ENCODE measurements at places on chromosomes 2 and 18.

DNA sequence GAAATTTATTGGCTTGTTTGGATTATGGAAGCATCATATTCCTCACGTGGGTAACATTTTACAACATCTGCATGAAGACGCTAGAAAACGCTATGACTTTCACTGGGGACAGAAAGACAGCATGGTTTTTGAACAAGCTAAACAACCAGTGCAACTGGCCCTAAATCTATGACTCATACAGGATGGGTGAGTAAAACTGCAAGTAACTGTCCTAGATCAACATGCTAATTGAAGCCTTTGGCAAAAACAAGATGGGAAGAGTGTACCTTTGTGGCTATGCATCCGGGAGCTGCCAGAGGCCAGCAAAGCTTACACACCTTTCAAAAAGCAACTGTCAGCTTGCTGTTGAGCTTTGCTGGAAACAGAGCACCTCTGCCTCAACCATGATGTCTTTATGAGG is 1096.0 kb upstream of the DDX18 start:
- no peaks in the 10 kb centered on the region for H3K27me3 ChIP-seq
- no peaks in the 10 kb centered on the region for H3K4me1 ChIP-seq
- no peak overlapping the region for H3K27ac ChIP-seq
- DNase-seq = no peak

GRCh38 chr2:104861351-104862057 is 7.6 kb downstream of the POU3F3 start:
- H3K36me3 ChIP-seq = no peaks in the 10 kb centered on the region
- peak overlapping the region; percentile 5 for H3K4me3 ChIP-seq
- peaks cover 83% of the 10 kb centered on the region for H3K27me3 ChIP-seq
- no peak for DNase-seq
- H3K27ac ChIP-seq = peak overlapping the region; percentile 14
- H3K4me1 ChIP-seq = peaks cover 10% of the 10 kb centered on the region

GRCh38 chr18:12750076-12750714 is 47.4 kb downstream of the PSMG2 start:
- H3K36me3 ChIP-seq = no peaks in the 10 kb centered on the region
- H3K27me3 ChIP-seq = no peaks in the 10 kb centered on the region
- peaks cover 10% of the 10 kb centered on the region for H3K4me1 ChIP-seq
- peak; percentile 39 for DNase-seq
- peak overlapping the region; percentile 46 for H3K4me3 ChIP-seq

DNA sequence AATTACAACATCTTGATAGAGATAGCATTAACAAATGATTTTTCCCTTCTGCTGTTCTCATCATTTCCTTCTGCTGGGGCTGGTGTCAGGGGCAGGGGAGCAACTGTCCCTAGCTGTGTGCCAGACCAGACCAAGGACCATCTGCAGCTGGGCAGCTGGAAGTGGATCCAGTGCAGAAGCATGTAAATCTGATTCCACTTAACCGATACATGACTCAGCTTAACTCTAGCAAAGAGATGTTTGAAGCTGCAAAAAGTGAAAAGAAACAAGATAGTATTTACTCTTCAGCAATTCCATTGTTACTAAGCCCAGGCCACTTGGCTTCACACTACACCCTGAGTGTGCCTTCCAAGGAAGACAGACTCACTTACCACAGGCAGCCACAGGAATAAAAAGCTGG is 151.1 kb downstream of the GALNT1 start:
- H3K36me3 ChIP-seq = no peaks in the 10 kb centered on the region
- no peak overlapping the region for H3K27ac ChIP-seq
- no peaks in the 10 kb centered on the region for H3K4me1 ChIP-seq
- DNase-seq = no peak
- H3K27me3 ChIP-seq = no peaks in the 10 kb centered on the region

DNA sequence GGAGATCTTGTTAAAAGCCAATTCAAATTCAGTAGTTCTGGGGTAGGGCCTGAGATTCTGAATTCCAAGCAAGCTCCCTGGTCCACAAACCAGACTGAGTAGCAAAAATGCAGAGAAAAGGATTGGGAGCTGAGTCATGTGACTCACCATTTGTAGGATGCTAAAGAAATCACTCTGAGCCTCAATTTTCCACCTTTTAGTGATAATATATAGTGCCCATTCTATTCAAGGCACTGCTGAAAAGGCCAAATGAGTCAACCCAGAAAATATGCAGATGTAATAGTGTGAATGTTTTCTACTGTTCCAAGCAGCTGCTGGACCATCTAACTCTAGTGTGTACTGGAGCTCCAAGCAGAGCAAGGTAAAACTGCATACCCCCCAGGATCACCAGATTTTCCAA is 47.2 kb downstream of the SLC14A2 start:
- no peak for DNase-seq
- H3K27ac ChIP-seq = no peak overlapping the region
- H3K4me3 ChIP-seq = no peak overlapping the region
- no peaks in the 10 kb centered on the region for H3K36me3 ChIP-seq

GRCh38 chr18:75779450-75779849 is 351.9 kb upstream of the SMIM21 start:
- no peak for DNase-seq
- H3K36me3 ChIP-seq = no peaks in the 10 kb centered on the region
- H3K4me1 ChIP-seq = no peaks in the 10 kb centered on the region
- peaks cover 9% of the 10 kb centered on the region for H3K27me3 ChIP-seq
- H3K4me3 ChIP-seq = no peak overlapping the region
- no peak overlapping the region for H3K27ac ChIP-seq

DNA sequence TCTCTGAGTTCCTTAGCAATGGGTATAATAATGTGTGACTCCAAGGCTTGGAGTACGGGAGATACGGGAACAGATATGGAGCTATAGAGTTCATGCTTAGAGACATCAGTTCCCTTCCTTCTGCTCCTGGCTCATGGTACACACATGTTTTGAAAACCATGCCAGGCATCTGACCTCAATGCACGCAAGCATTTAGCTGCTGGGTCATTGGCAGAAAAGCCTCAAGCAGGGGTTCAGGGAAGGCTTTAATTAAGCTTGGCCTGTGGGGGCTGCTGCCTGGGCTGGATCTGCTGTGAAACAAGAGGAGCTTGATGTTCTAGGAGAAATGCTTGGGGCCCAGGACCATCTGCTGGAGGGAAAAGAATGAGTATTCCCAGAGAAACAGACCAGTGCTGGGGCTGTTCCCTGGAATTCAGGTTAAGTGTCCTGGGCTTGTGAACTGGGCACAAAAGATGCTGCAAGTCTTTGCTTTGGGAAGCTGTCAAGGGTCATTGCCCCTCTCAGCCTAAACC is 3.2 kb downstream of the ALLC start:
- no peaks in the 10 kb centered on the region for H3K36me3 ChIP-seq
- DNase-seq = no peak
- H3K4me3 ChIP-seq = no peak overlapping the region
- H3K27me3 ChIP-seq = peaks cover 2% of the 10 kb centered on the region
- H3K27ac ChIP-seq = no peak overlapping the region

- DNase-seq = no peak
- H3K36me3 ChIP-seq = peaks cover 5% of the 10 kb centered on the region
- H3K27me3 ChIP-seq = no peaks in the 10 kb centered on the region
- no peak overlapping the region for H3K4me3 ChIP-seq
These were observed 189.0 kb downstream of the PRKCE start for GRCh38 chr2:45840481-45840880.

GRCh38 chr2:237898057-237898414 is 38.6 kb downstream of the RAMP1 start:
- H3K4me1 ChIP-seq = peaks cover 39% of the 10 kb centered on the region
- peak overlapping the region; percentile 94 for H3K27ac ChIP-seq
- H3K4me3 ChIP-seq = peak overlapping the region; percentile 60
- H3K36me3 ChIP-seq = peaks cover 2% of the 10 kb centered on the region
- H3K27me3 ChIP-seq = no peaks in the 10 kb centered on the region
- DNase-seq = no peak

- no peaks in the 10 kb centered on the region for H3K27me3 ChIP-seq
- no peak overlapping the region for H3K27ac ChIP-seq
- H3K36me3 ChIP-seq = no peaks in the 10 kb centered on the region
- H3K4me3 ChIP-seq = no peak overlapping the region
- no peak for DNase-seq
These were observed 29.0 kb downstream of the FMNL2 start for GRCh38 chr2:152363936-152364335.

DNA sequence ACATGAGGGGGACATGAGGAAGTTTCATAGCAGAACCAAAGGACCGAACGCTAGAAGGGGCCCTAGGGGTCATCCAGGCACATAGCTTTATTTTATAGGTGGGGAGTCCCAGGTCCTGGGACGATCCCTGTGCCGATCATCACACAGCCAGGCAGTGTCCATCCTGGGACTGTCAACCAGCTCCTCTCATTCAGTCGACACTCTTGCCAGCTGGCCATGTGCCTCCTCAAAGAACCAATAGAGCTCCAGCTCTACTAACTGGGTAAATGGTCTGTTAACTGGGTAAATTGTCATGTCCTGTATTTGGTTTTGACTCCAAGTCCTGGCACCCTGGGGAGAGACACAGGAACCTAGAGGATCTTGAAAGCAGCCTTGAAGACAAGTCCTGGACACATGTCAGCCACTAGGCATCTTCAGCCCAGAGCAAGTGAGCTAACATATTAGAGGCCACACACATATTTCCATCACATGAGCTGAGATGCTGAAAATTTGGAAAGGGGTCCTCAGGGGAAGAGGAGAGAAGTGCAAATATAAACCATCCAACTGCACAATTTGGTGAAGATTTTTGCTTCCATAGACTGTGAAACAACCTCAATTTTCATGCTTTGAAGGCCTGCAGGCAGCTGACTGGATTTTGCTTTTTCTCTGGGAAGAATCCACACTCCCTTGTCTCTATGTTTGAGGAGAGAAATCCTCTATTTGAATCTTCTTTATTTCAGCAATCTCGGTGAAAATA is 361.1 kb upstream of the SLC14A2 start:
- H3K27me3 ChIP-seq = peaks cover 3% of the 10 kb centered on the region
- no peaks in the 10 kb centered on the region for H3K36me3 ChIP-seq
- no peak overlapping the region for H3K4me3 ChIP-seq
- no peak overlapping the region for H3K27ac ChIP-seq
- no peak for DNase-seq

GRCh38 chr2:72149556-72150156 is 2.0 kb upstream of the CYP26B1 start:
- H3K4me3 ChIP-seq = peak overlapping the region; percentile 66
- H3K27me3 ChIP-seq = peaks cover 62% of the 10 kb centered on the region
- peak; percentile 33 for DNase-seq
- peaks cover 6% of the 10 kb centered on the region for H3K36me3 ChIP-seq
- H3K4me1 ChIP-seq = peaks cover 28% of the 10 kb centered on the region
- H3K27ac ChIP-seq = no peak overlapping the region

- peak overlapping the region; percentile 98 for H3K27ac ChIP-seq
- peak overlapping the region; percentile 89 for H3K4me3 ChIP-seq
- H3K36me3 ChIP-seq = peaks cover 14% of the 10 kb centered on the region
- peaks cover 32% of the 10 kb centered on the region for H3K4me1 ChIP-seq
These were observed 633 bp downstream of the KIAA1328 start for GRCh38 chr18:36829362-36830157.

DNA sequence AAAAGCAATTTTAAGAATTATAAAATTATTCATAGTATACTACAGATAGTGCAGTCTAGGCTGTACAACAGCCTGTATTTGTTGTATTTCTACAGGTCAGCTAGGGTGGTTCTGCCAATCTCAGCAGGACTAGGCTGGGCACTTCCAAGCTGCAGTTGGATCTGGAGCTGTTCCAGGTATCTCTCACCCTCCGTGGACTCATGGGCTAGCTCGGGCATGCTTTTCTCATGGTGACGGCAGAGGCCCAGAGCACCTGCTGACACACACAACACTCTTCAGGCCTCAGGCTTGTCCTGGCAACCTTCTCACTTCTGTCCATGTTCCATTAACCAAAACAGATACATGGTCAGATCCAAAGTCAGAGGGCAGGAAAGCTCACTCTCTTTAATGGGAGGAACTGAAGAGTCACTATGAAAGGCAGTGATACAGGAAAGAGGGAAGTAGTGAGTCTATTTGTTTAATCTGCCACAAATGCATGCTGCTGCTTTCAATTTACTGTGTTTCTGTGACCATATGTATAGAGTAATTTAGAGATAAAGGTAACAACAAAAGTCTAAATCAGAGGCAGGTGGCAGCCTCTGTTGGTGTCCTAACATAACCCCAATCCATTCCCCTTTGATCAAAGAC is 462.4 kb upstream of the ACVR2A start:
- no peaks in the 10 kb centered on the region for H3K36me3 ChIP-seq
- H3K4me1 ChIP-seq = no peaks in the 10 kb centered on the region
- H3K27ac ChIP-seq = no peak overlapping the region
- DNase-seq = no peak
- no peak overlapping the region for H3K4me3 ChIP-seq
- H3K27me3 ChIP-seq = peaks cover 5% of the 10 kb centered on the region

- H3K27ac ChIP-seq = no peak overlapping the region
- no peaks in the 10 kb centered on the region for H3K4me1 ChIP-seq
- no peaks in the 10 kb centered on the region for H3K36me3 ChIP-seq
- DNase-seq = no peak
These were observed 341.8 kb downstream of the RBM43 start for GRCh38 chr2:150919901-150920300.

- no peak overlapping the region for H3K4me3 ChIP-seq
- H3K4me1 ChIP-seq = peaks cover 4% of the 10 kb centered on the region
- H3K27me3 ChIP-seq = no peaks in the 10 kb centered on the region
These were observed 510.9 kb upstream of the NRP2 start for GRCh38 chr2:205171261-205171940.

- H3K36me3 ChIP-seq = no peaks in the 10 kb centered on the region
- H3K4me1 ChIP-seq = no peaks in the 10 kb centered on the region
- no peak for DNase-seq
- no peaks in the 10 kb centered on the region for H3K27me3 ChIP-seq
These were observed 332.1 kb upstream of the SOX11 start for GRCh38 chr2:5360081-5360480.

DNA sequence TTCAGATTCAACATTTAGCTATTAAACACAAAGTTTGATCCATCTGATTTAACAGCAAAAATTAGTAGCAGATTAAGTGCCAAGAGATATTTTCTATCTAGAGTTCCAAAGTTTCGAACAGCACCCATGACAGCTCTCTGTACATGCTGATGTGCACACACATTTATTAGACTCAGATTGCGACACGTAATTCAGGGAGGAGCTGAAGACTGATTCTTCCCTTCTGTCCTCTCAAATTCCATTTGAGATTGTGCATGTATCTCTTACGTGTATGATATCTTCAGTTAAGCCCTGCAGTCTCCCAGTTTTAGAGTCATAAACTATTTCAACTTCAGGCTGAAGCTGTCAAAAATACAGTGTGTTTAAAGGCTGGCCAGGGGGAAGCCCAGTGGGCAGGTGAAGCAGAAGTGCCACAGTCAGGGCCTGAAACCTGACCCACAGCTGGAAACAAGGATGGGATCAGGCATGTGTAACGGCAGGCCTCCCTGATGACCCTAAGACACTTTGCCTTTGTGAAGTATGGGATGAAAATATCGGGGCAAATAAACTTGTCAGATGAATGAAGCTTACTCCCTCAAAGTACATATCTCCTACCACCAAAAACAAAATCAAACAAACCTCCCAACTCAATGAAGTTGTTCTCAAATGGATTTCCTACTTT is 30.6 kb downstream of the CYB5A start:
- no peak overlapping the region for H3K4me3 ChIP-seq
- H3K27me3 ChIP-seq = no peaks in the 10 kb centered on the region
- H3K27ac ChIP-seq = no peak overlapping the region
- peaks cover 2% of the 10 kb centered on the region for H3K36me3 ChIP-seq
- no peak for DNase-seq
